ENCODE measurements at places on chromosomes 1 and 21.

DNA sequence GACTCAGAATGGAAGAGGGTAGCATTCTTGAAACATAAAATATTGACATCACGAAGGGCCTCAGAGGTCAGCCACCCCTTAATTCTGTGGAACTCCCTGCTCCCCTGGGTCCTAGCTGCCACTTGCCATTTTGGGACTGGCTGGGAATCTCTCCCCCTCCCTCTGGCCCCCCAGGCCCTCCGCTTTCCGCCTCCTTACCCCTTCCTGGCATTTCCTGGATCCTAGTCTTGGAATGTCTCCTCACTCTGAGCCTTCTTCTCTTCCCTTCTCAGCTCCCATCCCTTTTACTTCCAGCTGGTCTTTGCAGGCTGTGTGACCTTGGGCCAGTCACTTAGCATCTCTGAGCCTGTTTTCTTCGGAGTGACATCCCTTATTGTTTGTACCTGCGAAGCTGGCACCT, 4.5 kb downstream of the PADI1 start:
- no peak for DNase-seq

DNA sequence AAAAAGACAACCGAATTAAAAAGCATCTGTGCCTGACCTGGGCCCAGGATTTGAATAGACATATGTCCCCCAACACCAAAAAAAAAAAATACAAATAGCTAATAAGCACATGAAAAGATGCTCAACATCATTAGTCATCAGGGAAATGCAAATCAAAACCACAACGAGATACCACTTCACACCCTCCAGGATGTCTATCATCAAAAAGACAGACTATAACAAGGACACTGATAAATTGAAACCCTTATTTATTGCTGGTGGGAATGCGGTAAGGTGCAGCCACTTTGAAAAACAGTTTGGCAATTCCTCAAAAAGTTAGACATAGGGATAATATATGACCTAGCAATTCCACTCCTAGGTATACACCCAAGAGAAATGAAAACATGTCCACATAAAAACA, 72.3 kb upstream of the CAMK1G start:
- DNase-seq, result no peak

GRCh38 chr1:192445241-192445640, 128.4 kb downstream of the RGS21 start:
- DNase-seq, result no peak

DNA sequence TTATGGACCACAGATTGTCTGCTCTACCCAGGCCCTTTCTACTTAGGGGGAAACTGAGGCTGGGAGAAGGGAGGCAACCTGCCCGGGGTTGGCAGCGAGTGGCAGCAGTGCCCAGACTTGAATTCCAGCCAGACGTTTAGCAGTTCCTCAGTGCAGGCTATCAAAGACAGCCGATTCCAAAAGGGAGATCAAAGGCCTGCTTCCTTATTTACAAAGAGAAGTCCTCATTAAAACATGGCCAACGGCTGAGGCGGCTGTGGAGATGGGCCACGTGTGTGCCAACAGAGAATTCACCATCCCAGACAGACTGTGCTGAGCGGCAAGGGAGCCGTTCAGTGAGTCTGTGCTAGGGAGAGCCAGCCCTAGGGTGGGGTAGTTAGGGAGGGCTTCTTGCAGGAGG, 27.7 kb downstream of the C1QB start:
- DNase-seq, result no peak

- DNase-seq, result peak; percentile 9
Observed at GRCh38 chr1:22868331-22868730, 104.3 kb downstream of the LACTBL1 start.

DNA sequence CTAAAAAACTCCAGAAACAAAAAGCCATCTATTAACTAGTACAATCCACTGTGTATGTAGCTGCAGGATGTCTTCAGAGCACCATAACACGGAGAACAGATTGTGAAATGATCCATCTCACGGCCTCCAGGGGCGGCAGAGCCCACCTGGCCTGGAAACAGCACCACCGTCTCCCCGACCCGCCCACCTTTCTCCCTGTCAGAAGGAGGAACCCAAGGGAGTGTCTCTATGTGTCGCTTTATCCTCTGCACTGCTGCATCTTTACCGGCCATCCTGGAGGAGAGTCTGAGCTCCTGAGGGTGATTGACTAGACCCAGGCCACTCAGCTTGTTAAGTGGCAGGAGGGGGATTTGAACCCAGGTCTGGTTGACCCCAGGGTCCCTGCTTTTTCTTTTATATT, 405.0 kb downstream of the MATN1 start:
- no peak for DNase-seq

- DNase-seq, result no peak
Observed at GRCh38 chr1:88746916-88747315, 62.8 kb downstream of the PKN2 start.

- no peak for DNase-seq
Observed at GRCh38 chr1:227944931-227945890, 2.5 kb downstream of the WNT9A start.

- DNase-seq, result no peak
Observed at GRCh38 chr1:26945728-26946127, 14.5 kb downstream of the KDF1 start.

- no peak for DNase-seq
Observed at GRCh38 chr1:3050603-3051002, 18.4 kb upstream of the PRDM16 start.

DNA sequence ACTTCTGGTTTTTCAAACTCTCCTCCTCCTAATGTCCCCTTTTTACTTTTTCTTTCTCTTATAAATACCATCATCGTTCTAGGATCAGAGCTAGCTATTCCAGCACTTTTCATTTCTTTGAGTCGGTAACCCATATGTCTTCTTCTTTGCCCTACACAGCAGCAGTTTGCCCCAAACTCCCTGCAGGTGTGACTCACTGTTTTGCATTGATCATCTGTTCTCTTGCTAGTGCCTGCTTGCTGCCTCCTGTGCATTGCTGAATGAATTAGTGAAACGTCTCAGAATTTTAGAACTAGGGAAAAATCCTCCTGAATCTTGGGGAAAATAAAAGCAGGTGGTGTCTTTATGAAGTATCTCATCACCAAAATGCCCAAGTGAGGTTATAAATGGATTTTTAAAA, 21.7 kb downstream of the KCNK2 start:
- peak; percentile 56 for DNase-seq

- no peak for DNase-seq
Observed at GRCh38 chr1:221469476-221469875, 272.4 kb downstream of the DUSP10 start.

- DNase-seq, result no peak
Observed at GRCh38 chr1:216884614-216885229, 161.5 kb upstream of the ESRRG start.

DNA sequence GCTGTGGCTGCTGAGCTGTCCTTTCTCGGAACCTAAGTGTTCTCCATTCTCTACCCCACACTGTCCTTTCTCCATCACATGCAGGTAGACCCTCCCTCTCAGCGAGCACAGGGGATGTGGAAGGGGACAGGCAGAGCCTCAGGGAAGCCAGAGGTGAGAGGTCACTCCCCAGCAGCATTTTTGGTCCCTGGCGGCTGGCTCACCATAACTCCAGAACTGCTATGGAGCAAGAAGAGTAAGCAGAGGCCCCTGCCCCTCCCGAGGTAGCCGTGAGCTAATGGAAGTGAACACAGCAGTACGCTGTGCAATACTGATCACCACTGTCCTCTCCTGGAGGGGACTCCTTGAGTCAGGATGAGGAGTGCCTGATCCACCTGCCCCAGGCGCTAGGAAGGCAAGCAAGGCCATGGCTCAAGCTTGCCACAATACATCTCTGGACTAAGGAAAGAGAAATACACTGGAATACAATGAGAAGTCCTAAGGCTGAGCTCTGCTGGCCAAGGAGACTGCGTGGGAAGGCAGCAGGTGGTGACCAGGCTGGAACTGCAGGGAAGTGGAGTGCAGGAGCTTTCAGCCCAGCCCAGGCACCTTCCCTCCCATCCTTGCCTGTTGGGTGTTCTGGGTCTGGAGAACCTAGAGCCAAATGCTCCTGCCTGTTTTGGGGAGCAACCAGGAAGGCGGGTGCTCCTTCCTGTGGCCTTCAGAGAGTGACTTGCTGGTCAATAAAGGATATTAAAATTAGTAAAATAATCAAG, 96.2 kb downstream of the LAMC2 start:
- no peak for DNase-seq

- peak; percentile 72 for DNase-seq
Observed at GRCh38 chr1:84089465-84089864, 54.6 kb upstream of the PRKACB start.

- DNase-seq, result no peak
Observed at GRCh38 chr21:42668298-42668992, 15.0 kb downstream of the PDE9A start.

DNA sequence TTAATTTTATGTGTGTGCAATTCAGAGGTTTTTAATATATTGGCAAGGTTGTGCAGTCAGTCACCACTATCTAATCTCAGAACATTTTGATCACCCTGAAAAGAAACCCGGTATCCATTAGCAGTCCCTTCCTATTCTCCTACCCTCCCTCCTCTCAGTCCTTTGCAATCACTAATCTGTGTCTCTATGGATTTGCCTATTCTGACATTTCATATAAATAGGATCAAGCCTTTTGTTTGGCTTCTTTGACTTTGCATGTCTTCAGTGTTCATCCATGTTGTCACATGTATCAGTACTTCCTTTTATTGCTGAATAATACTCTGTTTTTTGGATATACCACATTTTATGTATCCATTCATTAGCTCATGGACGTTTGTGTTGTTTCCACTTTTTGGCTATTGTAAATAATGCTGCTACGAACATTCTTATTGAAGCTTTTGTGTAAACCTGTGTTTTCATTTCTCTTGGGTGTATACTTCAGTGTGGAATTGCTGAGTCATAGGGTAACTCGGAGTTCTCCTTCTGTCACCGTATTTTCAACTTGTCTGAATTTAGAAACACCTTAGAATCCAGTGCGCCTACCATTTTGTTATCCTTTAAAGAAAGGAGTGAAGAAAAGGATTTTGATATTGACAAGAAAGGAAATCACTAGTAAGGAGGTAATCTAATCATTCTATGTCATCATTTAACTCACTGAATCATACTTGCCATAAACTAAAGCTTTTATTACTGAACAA, 3.4 kb downstream of the CEP85 start:
- no peak for DNase-seq

- no peak for DNase-seq
Observed at GRCh38 chr21:32240851-32241687, 37.8 kb downstream of the MIS18A start.

- DNase-seq, result peak; percentile 30
Observed at GRCh38 chr1:178768423-178768822, 43.4 kb downstream of the RALGPS2 start.

DNA sequence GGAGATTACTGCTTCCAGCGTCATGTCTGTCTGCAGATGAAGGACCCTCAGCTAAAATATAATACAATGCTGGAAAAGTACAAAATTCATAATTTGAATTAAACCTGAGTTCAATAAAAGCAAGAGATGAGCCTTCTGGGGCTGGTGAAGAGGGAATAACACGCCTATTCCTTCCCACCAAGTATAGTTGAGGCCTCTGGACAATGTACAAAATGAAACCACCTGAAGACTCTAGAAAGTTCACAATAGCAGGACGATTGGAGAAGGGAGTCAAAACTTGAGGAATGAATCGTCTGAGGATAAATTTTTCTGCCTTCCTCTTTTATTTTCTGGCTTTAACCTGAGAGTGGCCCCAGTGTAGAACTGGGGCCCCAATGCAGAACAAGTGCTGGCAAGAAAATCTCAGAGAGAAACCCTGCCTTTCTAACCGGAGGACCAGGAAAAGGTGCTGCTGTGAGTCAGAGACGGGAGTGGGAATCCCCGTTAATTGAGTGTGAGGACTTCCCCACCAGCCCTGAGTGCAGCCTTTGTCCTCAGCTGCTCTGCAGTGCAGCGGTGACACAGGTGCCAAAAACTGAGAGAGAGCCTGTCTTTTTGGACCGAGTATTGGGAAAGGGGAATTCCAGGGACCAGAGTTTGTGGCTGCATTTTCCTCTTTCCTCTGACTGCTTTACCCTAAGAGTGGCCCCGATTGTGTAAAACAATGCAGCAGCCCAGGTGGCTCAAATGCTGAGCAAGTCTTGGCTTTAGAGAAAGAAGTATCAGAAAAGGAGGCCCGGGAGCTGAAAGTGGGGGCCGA, 264.9 kb downstream of the DYRK1A start:
- DNase-seq, result no peak

DNA sequence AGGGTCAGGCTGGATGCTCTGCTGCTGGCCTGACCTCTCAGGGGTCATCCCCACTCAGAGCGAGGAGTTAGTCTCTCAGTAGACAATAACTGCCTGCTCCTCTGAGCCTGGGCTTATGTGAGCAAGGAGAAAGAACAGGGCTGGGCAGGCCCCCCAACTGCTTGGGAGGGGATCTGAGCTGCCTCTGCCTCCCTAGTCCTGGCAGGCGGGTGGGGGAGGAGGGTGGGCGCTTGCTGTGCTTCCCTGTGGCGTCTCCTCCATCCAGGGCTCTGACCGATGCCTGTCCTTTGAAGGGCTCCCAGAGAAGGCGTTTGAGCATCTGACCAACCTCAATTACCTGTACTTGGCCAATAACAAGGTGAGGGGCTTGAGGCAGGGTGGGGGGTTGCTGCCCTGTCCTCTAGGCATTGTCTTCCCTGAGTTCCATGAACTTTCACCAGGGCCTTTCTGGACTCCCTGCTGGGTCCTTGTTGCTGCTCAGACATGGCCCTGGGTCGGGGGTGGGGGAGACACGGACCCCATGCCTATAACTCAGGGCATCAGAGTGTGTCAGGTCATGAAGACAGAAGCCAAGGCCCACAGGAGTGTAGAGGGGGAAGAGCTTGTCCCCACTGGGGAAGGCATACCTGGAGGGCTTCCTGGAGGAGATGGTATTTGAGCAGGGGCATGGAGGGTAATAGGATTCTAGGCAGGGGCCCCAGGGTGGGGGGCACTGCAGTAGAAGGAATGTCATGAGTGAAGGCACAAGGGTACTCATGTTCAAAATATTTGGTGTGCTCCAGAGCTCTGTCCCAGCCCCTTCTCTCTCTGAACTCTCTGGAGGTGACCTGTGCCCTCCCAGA, 12.5 kb downstream of the PODN start:
- no peak for DNase-seq

DNA sequence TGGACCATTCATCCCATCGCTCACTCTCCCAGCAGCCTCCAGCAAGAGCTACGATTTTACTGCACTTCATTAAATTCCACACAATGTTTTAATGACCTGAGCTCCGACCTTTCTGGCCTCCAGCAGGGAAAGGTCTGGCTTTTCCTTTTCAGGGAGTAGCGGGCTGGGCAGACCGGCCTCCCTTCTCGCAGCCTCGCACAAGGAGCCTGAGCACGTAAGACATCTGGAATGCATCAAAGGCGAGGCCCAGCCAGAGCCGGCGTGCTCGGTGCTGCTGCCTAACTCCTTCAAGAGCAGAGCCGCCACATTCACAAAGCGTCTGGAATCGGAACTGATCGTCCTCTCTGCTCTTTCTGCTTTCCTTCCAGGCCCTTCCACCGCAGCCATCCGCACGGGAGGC, 32.5 kb upstream of the FHAD1 start:
- DNase-seq, result no peak

GRCh38 chr1:114099268-114099667, 54.4 kb downstream of the SYT6 start:
- DNase-seq, result no peak

- DNase-seq, result no peak
Observed at GRCh38 chr1:1093610-1093943, 19.5 kb upstream of the RNF223 start.

GRCh38 chr1:156266051-156266450, 16.6 kb downstream of the SMG5 start:
- DNase-seq, result no peak

Data from HCEC 1CT (cell line).